ENCODE measurements at places on chromosomes 4 and X. TPM values are rescaled to one million over a fixed set of nuclear protein-coding genes. Genes with fewer than 3 reads are reported as not detected.

- H3K27ac ChIP-seq = no peak overlapping the region
- no peaks in the 10 kb centered on the region for H3K27me3 ChIP-seq
- no peak overlapping the region for H3K4me3 ChIP-seq
These were observed 851.2 kb downstream of the ADGRL3 start for GRCh38 chr4:62051332-62051731.

DNA sequence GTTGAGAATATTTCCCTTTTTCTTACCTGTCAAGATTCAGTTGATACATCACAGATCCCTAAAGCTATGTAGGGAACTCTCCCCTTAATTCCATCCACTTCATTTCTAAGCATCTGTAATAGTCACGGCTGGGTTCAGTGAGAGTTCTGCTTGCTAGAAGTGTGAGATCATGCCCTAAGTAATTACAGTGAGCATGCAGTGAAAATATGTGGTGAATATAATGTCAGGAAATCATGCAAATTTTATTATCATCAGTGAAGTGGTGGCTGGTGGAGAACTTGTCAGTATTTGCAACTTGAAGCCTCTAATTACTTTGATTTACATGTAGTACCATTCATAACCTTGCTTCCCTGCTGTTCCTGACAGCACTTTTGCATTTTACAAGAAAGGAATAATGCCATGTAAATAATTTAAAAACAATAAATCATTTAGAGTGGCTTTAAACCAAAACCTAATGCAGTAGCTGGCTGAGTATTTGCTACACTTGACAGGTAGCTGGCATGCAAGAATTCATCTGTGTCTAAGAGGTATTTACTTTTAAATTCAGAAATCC, 28.3 kb upstream of the CFAP299 start:
- H3K4me1 ChIP-seq = no peaks in the 10 kb centered on the region
- no peaks in the 10 kb centered on the region for H3K27me3 ChIP-seq
- H3K36me3 ChIP-seq = no peaks in the 10 kb centered on the region
- H3K4me3 ChIP-seq = no peak overlapping the region
- no peak for DNase-seq

DNA sequence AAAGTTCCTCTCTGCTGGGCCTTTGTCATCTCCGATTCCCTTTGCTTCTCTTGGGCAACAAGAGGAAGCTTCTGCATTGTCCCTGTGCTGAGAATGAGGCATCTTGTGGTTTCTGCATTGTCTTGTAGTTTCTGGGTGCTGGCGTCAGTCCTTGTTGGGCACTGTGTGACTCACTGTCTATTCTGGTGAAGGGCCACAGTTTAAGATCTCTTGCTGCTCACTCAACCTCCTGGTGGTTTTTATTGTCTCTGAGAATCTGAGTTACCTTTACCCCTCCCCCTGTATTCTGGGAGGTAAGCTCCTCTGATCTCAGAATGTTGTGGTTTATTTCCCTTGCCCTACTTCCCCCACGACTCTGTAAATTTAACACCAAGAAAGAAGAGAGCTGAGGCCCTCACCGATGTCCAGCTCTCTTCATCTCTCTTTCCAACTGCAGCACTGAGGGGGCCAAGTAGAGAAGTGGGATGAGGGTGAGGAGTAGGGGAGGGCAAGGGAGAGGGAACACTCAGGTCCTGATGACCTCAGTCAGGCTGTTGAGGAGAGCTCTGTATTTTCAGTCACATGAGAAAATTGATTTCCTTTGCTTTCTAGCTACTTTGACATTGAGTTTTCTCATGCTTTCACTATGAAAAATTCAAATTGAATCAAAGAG, 441.6 kb upstream of the PITX2 start:
- no peaks in the 10 kb centered on the region for H3K27me3 ChIP-seq
- no peak overlapping the region for H3K27ac ChIP-seq
- DNase-seq = no peak

Gene CDKL5
- total RNA-seq = 2.6 TPM

Gene SHOX
- not detected for total RNA-seq

DNA sequence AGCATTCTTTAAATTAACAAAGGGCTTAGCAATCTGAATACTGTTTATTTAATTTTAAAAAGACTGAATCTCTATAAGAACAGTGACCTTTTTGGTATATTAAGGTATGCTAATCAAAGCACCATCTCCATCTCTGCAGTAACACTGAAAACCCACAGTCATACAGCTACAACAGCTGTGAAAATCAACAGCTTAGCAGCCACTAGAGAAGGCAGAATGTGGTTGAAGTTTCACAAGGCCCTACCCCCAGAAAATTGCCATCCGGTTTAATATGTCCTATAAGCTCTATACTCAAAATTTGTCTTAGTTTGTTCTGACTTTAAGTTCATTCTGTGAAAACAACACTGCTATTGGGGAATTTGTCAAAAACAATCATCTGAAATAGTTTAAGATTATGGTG, 128.7 kb downstream of the OPHN1 start:
- H3K36me3 ChIP-seq = no peaks in the 10 kb centered on the region
- H3K27ac ChIP-seq = no peak overlapping the region
- H3K4me1 ChIP-seq = no peaks in the 10 kb centered on the region
- H3K27me3 ChIP-seq = no peaks in the 10 kb centered on the region

GRCh38 chrX:68939868-68940267, 111.0 kb downstream of the EFNB1 start:
- no peak overlapping the region for H3K4me3 ChIP-seq
- no peak for DNase-seq
- no peaks in the 10 kb centered on the region for H3K27me3 ChIP-seq
- no peak overlapping the region for H3K27ac ChIP-seq
- no peaks in the 10 kb centered on the region for H3K4me1 ChIP-seq
- no peaks in the 10 kb centered on the region for H3K36me3 ChIP-seq

Gene SPANXA2
- total RNA-seq = not detected

DNA sequence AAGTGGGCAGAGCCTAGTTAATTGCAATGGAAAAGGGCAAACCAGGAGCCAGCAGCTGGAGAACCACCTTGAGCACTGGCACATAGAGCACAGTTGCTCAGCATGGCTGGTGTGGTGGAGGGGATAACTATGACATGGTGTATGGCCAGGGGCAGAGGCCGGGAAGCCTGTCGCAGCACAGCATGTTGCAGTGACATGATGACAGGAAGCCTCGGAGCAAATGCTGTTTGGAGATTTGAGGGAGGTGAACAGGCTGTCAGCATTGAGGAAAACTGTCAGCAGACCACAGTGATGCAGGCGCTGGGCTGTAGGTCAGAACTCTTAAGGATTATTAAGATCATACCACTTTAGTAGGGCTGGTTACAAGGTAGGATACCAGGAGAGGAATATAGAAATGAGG, 228.7 kb downstream of the CBR4 start:
- H3K4me3 ChIP-seq = no peak overlapping the region
- no peak overlapping the region for H3K27ac ChIP-seq
- no peaks in the 10 kb centered on the region for H3K4me1 ChIP-seq
- no peak for DNase-seq
- H3K27me3 ChIP-seq = no peaks in the 10 kb centered on the region

DNA sequence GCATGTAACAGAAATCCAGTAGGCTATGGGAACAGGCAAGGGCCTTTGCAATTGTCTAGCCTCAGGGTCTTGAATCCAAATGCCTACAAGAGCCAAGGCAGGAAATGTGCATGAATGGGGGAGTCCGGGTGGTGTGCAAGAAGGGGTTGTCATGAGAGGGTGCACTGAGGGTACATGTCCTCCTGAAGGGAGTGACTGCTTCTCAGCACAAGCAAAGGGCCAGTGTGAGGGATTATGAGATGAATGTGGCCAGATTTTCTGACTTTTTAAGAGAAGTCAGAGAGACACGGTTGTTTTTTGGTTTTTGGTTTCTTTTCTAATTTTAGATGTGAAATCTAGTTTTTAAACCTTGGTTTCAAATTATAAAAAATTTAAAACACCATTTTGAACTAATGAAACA, 76.5 kb upstream of the LSM6 start:
- no peaks in the 10 kb centered on the region for H3K27me3 ChIP-seq
- no peaks in the 10 kb centered on the region for H3K4me1 ChIP-seq
- no peaks in the 10 kb centered on the region for H3K36me3 ChIP-seq
- no peak overlapping the region for H3K27ac ChIP-seq

GRCh38 chr4:126956184-126956897, 676.4 kb upstream of the INTU start:
- no peaks in the 10 kb centered on the region for H3K27me3 ChIP-seq
- H3K4me1 ChIP-seq = no peaks in the 10 kb centered on the region
- peak overlapping the region; percentile 24 for H3K27ac ChIP-seq
- DNase-seq = no peak

Gene ZAR1
- total RNA-seq = not detected

DNA sequence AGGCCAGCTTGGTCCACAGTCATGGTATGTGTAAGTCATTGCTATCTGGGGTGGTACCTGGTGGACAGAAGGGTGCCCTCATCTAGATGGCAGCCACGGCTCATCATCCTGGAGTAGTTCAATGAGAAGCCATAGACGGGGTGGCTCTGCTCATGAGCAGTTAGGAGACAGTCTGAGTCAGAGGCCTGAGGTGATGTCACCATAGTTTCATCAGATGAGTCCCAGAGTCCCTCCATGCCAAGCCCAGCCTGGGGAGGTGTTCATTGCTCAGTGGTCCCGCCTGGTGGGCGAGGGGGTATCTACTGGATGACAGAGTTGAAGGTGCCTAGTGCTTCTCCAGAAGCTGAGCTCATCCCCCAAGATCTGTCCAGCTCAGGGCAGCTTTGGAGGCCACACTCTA, 49.8 kb downstream of the DLG3 start:
- H3K36me3 ChIP-seq = no peaks in the 10 kb centered on the region
- no peak for DNase-seq
- no peaks in the 10 kb centered on the region for H3K4me1 ChIP-seq
- no peak overlapping the region for H3K27ac ChIP-seq

GRCh38 chrX:123487236-123487635, 245.6 kb downstream of the THOC2 start:
- no peaks in the 10 kb centered on the region for H3K36me3 ChIP-seq
- H3K27ac ChIP-seq = no peak overlapping the region
- no peak overlapping the region for H3K4me3 ChIP-seq
- H3K4me1 ChIP-seq = no peaks in the 10 kb centered on the region
- no peaks in the 10 kb centered on the region for H3K27me3 ChIP-seq

GRCh38 chr4:80271801-80272200, 5.3 kb downstream of the FGF5 start:
- H3K4me1 ChIP-seq = no peaks in the 10 kb centered on the region
- DNase-seq = no peak
- H3K27ac ChIP-seq = no peak overlapping the region
- H3K36me3 ChIP-seq = no peaks in the 10 kb centered on the region
- H3K4me3 ChIP-seq = no peak overlapping the region

GRCh38 chr4:17924189-17924588, 97.4 kb downstream of the LCORL start:
- H3K4me3 ChIP-seq = no peak overlapping the region
- DNase-seq = no peak
- no peaks in the 10 kb centered on the region for H3K36me3 ChIP-seq
- H3K27ac ChIP-seq = no peak overlapping the region
- H3K4me1 ChIP-seq = no peaks in the 10 kb centered on the region
- H3K27me3 ChIP-seq = no peaks in the 10 kb centered on the region

DNA sequence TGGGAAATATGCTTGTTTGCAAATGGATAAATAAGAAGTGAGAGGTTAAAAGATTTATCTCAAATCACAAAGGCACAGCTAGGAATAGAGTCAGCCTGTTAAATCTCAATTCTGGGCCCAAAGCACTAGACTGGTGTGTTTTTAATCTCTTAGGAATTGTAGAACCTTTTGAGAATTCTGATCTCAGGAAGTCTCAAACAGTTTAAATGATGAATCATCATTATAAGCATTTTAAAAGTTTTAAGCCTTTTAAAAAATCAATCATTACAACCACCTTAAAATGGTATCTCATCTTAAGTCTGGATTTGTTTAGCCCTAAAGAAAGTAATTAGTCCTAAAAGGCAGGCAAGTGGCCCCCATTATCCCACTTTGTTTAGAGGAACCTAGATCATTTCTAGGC, 17.8 kb downstream of the DGKK start:
- H3K4me1 ChIP-seq = no peaks in the 10 kb centered on the region
- no peaks in the 10 kb centered on the region for H3K27me3 ChIP-seq
- DNase-seq = no peak
- no peak overlapping the region for H3K4me3 ChIP-seq
- no peaks in the 10 kb centered on the region for H3K36me3 ChIP-seq
- H3K27ac ChIP-seq = no peak overlapping the region

Gene AMOT
- total RNA-seq = 1.5 TPM

Gene HAND2
- not detected for total RNA-seq

- peak overlapping the region; percentile 38 for H3K4me3 ChIP-seq
- peak; percentile 50 for DNase-seq
- H3K27me3 ChIP-seq = no peaks in the 10 kb centered on the region
- peaks cover 52% of the 10 kb centered on the region for H3K36me3 ChIP-seq
- peak overlapping the region; percentile 45 for H3K27ac ChIP-seq
- H3K4me1 ChIP-seq = peaks cover 100% of the 10 kb centered on the region
These were observed 10.1 kb downstream of the WDR1 start for GRCh38 chr4:10106421-10107039.

Data from CD8-positive, alpha-beta memory T cell (primary cell).